Ammon's horn (tissue), 1 donor: ENCODE measurements at places on chromosomes 4 and X.
A peak's percentile ranks its signal among the peaks of the same experiment; 100 is the strongest.

DNA sequence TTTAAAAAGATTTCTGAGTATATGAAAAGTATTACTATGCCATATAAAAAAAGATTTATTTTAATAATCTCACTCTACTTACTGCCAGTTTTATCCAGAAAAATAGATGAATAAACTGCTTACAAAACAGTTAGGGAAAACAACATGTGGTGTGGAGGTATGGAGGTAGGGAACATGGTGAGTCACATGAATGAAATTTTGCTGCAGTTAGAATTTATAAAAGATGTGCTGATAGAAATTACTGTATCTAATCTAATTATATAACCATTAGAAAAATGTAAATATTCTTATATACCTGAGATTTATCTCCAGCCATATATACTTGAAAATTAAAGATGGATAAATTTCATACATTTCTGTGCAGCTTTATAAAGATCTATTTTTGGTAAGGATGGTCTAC lies 184.0 kb upstream of the ANK2 start:
- DNase-seq: no peak

DNA sequence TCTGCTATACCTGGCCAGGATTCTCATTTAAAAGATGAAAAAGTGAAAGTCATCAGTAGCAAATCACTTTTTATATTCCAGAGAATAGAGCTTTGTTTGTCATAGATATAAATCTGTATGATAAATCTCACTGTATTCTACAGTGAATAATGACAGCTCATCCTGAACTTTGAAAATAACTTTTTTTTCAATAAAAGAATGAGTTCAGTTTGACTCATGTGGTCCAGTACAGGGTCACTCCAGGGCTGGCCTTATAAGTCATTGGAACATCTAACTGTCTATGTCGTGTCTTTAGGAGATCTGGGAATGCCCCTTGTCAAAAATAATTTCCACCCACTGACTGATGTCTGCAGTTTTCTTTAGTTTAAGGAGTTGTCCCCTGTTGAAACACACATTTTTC lies 18.5 kb upstream of the CXCL8 start:
- DNase-seq: no peak

GRCh38 chr4:182925298-182925757 lies 8.1 kb upstream of the DCTD start:
- peak; percentile 83 for DNase-seq

DNA sequence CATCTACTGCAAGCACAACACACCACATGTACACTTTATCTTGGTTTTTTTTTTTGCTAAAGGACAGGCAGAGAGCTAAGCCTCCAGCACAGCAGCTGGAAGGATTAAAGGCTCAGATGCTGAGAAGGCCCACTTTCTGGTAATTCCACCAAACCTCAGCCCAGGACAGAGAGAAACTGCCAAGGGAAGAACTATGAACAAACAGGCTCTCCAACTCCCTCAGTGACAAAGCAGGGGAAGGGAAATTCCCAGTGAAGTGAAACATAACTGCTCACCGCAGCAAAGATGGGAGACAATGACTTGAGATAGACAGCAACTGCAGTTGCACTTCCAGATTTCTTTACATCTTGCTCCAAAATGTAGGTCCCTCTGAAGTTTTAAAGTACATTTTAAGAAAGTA lies 4.8 kb downstream of the PROM1 start:
- DNase-seq: no peak

DNA sequence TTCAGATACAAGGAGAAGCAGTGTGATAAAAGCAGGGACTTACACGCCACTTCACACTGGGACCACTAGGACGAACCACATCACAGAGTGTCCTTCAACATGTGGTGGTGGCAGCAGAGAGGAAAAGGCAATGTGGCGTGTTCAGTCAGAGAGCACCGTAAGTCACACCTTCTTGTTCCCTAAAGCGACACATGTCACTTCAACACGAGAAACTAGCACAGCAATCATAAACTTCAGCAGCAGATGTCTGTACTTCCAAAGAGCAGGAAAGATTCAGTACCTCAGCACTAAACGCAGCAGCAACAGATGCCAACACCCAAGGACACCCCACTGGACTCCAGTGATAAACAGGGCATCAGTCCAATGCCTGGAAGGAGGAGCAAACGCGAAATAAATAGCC lies 96.7 kb downstream of the AREG start:
- no peak for DNase-seq

DNA sequence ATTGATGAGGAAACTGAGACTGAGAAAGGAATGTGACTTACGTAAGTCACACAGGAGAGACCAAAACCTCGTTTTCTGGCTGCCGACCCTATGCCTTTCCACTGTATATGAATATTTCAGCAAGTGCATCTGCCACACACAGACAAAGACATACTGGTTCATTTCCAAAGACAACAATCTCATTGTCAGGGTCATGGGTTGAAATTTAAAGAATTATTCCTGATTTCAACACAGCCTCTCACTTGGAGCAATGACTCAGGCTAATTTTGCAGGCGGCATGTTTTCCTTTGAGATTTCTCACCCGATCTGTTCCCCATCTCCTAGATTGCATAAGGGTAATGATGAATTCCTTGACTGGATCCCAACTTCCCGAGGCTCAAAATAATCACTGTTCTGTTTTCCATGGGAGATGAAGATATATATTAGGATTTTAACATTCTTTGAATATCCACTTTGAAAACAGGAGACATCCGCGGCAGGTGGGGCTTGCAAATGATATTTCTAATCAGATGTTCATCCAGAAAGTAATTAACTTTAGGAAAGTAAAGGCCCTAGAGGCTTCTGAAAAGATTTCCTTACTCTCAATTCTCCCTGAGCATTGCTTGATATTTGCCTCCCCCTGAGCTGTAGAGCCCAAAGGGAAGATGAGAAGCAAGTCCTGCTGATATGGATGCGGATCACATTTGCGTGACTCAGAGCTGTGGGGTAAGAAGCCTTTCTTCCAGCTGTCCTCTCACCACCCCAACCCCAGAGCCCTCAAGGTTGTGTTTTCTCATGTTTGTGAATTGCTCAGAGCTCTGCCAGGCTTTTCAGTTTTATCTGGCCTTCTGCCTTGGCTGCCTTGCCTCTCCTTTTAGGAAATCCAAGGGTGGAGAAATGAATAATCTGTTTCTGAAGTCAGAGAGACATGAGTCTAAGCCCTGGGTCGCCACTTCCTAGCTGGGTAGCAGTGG lies 361.1 kb upstream of the BOD1L1 start:
- DNase-seq: peak; percentile 24

DNA sequence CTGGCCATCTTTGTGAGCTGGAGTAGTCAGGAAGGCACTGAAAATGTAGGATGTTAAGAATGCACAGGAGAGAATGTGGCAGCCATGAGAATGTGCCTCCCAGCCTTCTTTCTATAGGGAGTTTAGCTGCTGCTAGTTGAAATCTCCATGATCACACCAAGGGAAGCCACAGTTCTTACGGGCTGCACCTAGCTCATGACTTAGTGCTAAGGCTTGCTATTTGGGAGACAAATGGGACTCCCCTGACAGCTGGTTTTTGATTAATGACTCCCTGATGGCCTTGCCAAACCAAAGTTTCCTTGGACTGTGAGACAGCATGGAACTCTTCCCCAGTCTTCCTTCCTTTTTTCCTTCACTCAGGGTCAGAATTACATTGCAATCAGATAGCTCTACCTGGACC lies 9.2 kb downstream of the CTSO start:
- no peak for DNase-seq

- DNase-seq: no peak
Observed at GRCh38 chr4:3771939-3772495, 5.8 kb downstream of the ADRA2C start.

DNA sequence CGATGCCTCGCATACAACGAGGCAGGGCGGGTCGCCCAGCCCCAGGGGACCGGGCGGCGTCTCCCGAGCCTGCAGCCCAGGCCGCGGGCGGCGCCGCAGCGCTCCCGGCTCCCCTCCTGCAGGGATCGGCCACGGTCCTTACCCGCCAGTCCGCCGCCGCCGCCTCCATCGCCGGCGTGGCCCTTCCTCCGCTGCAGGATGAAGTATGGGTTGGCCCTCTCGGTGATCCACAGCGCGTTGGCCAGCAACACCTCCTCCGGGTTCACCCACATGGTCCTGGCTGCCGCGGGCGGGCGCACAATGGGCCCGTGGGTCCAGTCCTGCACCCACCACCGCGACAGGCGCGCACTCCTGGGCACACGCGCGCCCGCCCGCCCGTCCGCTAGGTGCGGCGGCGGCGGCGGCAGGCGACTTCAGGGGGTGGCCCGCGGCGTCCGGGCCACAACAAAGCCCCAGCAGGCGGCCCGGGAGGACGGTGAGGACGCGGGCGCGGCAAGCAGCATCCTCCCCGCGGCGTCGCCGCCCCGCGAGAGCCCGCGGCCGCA lies 339 bp downstream of the TBC1D9 start:
- peak; percentile 31 for DNase-seq

GRCh38 chr4:150590631-150591030 lies 8.7 kb downstream of the MAB21L2 start:
- no peak for DNase-seq

- DNase-seq: no peak
Observed at GRCh38 chrX:6674734-6675133, 139.8 kb upstream of the VCX3A start.

DNA sequence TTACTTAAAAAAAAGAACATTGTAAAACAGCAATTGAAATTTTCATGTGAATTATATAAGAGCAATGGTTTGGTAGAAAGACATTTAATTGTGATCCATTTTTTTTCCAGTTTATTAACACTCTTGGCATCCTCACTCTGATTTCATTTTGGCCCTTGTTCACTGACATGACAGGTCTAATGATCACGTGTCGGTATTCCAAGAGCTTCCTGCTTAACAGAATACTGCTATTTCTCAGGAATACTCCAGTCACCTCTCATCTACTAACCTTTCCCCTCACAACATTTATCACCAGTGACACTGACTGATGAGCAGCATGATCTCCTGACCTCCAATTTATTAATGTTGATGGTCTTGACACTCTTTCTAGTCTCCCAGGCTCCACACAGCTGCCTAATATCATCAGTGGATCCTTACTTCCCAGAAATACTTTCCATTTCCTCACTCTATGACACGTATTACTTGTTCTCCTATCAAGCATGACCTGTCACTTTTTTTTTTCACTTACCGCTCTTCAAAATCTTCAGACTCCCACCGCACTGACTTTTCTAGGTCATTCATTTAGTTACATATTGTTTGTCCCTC lies 847.8 kb upstream of the SLIT2 start:
- no peak for DNase-seq

GRCh38 chrX:41518127-41518840 lies 71.1 kb downstream of the NYX start:
- DNase-seq: no peak

DNA sequence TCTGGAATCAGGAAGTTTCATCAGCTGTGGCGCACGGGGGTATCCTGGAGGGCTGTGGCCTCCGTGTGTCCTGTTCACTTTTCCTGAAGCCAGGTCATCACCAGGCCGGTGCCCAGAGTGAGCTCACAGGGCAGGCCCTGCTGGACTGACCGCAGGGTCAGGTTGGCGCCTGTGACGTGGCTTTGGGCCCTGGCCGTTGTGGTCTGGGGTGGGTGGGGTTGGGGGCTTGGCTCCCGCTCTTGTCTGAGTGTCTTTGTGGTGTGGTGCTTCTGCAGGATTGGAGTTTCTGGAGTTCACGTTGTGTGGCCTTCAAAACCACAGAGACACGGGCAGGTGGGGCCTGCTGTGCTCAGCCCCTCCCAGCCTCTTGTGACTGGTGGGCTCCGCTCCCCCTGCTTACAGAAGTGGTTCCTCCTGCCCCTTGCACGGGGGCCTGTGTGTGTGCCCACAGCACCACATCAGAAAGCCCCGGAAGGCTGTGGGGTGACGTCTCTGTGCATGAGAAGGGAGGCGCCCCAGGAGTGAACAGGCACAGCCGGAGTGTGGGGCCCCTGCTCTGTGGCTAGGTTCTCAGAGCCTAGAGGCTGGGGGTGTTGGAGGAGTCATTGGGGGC lies 9.5 kb downstream of the RGS12 start:
- no peak for DNase-seq
